Activated B cell treated with CpG ODN at 0.5 μM for 24 hours (primary cell): ENCODE measurements at places on chromosomes 3 and 15.

DNA sequence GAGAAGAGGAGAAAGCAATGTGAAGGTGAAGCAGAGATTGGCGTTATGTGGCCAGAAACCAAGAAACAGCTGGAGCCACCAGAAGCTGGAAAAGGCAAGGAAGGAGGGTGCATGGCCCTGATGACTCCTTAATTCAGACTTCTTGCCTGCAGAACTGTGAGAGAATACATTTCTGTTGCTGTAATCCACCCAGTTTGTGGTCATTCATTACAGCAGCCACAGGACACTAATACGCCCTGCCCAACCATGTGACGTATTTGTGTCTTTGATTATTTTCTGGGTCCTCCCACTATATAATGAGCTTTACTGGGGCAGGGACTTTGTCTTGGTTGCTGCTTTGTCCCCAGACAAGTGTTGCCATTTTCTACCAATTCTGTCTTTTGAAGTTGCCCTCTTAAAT lies 64.5 kb upstream of the MITF start:
- DNase-seq: no peak

- DNase-seq: no peak
These were observed 24.9 kb upstream of the ATP2B2 start for GRCh38 chr3:10530241-10530640.

GRCh38 chr3:11641316-11641682 lies 2.4 kb downstream of the VGLL4 start:
- no peak for DNase-seq

- DNase-seq: no peak
These were observed 47.9 kb downstream of the YEATS2 start for GRCh38 chr3:183745300-183746098.

DNA sequence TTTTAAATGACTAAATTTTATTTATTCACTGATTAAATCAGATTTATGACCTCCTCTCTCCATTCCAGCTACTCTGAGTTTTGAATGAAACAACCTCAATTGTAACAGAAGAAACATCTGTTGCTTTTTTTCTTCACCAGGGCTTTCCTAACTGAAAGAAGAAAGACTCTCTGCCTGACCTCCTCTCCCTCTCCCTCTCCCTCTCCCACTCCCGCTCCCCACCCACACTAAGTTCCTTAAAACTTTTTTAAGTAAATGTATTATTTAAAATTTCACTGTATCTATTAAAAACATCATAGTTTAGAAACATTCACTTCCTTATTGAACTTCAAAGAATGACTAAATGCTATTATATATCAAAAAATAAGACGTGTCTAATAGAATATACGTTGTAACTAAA lies 122.0 kb downstream of the TFDP2 start:
- DNase-seq: no peak
